Endothelial cell of umbilical vein (primary cell): ENCODE measurements at places on chromosomes 16 and 17. TPM values are rescaled to one million over a fixed set of nuclear protein-coding genes. Genes with fewer than 3 reads are reported as not detected.

The CCL4 gene
- total RNA-seq: not detected in 2 replicates

The OTOA gene
- 0.22 TPM in 1 of 2 replicates, not detected in the other for total RNA-seq

The TMEM238L gene
- total RNA-seq: not detected in 2 replicates

The SLC5A10 gene
- not detected in 2 replicates for total RNA-seq

The HERPUD1 gene
- 101 and 109 TPM in 2 replicates for total RNA-seq
